Regular cardiac myocyte (primary cell): ENCODE measurements at places on chromosomes 5 and 9. TPM values are rescaled to one million over a fixed set of nuclear protein-coding genes. Genes with fewer than 3 reads are reported as not detected.

Gene PCDHA13
- total RNA-seq = under 0.01 TPM in 1 of 2 replicates, not detected in the other

Gene PNPLA7
- 0.19 and 1.4 TPM in 2 replicates for total RNA-seq

Gene HINT1
- total RNA-seq = 127 and 157 TPM in 2 replicates

Gene SPOCK1
- 108 and 173 TPM in 2 replicates for total RNA-seq

Gene MSH3
- total RNA-seq = 15.2 and 16.1 TPM in 2 replicates

Gene EIF4EBP3
- total RNA-seq = 0.58 TPM in 1 of 2 replicates, not detected in the other

Gene QRFP
- not detected in 2 replicates for total RNA-seq

Gene PALM2AKAP2
- 37.2 and 42.3 TPM in 2 replicates for total RNA-seq

Gene PFN3
- total RNA-seq = not detected in 2 replicates
